ENCODE measurements at places on chromosomes 4 and X.
A peak's percentile ranks its signal among the peaks of the same experiment; 100 is the strongest.

DNA sequence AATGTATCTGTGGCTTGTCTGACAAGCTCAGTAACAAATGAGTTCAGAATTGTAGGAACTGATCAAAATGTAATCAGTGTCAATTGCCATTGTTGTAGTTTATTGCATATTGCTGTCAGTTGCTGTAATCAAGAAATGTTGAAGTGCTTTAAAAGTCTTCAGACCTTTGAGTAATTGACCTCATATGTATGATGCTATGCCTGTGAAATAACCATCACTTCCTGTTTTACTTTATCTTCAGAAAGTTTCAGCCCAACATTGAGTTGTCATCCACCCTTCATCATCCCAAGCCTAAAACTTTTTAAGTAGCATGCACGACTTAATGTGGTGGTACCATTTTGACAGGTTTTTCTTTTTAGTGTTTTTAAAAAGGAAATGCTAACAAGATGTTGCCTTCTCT lies 212.4 kb downstream of the ARHGAP10 start:
- no peak for DNase-seq

DNA sequence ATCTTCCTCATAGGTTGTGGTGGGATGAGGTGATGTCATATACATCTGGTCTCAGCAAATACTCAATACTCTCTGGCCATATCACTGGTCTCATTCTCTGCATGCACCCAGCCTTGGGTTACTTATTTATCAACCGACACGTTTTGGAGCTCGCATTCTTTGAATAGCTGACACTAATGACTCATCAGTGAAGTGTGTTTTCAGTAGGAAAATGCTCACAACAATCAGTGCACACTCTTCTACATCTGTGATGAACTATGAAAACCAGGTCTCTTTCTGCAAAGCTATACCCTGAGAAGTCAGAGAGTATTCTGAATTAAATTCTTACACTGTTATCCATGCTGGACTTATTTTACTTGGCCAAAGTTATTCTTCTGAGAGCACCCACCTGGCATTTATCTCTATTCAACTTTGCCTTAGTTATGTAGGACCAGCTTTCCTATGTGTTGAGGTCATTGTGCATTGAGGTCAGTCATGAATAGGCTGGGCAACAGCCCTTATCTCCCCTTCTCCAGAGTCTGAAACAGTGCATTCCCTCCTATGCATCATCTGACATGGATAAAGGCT lies 58.7 kb upstream of the DHX15 start:
- no peak for DNase-seq

- no peak for DNase-seq
Measured at GRCh38 chrX:73400136-73400748, 46.6 kb upstream of the CDX4 start.

GRCh38 chr4:106315476-106315967 lies 487 bp downstream of the TBCK start:
- DNase-seq = peak; percentile 41

DNA sequence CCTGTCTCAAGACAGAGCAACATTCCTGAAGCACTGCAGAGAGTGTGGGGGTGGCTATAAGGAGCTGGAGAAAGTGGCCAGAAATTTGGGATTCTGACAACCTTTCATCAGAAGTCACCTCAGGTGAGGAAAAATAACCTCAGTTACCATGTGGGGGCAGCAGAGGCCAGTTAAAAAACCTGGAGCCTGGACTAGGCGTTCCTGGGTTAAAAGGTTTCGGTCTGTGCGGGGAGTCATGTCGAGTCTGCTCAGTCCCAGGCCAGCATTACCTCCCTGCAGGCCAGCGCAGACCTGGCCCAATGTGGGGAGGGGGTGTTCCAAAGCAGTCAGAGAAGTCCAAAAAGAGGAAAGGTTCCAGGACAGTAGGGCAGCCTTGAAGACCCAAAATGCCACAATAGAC lies 10.9 kb upstream of the NALF2 start:
- DNase-seq = peak; percentile 0

DNA sequence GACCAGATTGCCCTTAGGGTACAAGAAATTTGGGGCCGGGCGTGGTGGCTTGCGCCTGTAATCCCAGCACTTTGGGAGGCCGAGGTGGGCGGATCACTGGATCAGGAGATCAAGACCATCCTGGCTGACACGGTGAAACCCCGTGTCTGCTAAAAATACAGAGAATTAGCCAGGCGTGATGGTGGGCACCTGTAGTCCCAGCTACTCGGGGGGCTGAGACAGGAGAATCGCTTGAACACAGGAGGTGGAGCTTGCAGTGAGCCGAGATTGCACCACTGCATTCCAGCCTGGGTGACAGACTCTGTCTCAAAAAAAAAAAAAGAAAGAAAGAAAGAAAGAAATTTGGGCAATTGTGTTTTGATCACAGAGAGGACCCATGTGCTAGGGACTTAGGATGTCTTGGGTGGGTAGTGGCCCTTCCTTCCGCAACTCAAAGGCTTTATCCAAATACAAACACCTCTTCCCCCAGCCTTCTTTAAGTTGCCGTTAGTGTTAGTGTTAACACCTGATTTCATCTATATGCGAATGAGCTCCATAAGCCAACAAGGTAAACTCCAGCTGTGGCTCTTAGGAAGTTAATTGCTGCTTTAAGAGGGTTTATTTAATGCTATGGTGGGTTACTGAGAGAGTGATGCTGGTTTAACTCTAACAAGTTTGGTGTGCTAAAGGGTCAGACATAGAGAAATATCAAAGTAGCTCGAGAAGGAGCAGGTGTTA lies 8.6 kb upstream of the CCDC110 start:
- DNase-seq = no peak

Data from NCI-H2029 treated with DMSO at 0.1 percent for 48 hours (cell line).